Tibial nerve (tissue), 4 donors: ENCODE measurements at places on chromosomes 7 and 10.

- H3K4me3 ChIP-seq: no peak overlapping the region
- no peak for DNase-seq
- H3K27me3 ChIP-seq: no peaks in the 10 kb centered on the region
- no peaks in the 10 kb centered on the region for H3K36me3 ChIP-seq
- peaks cover 6% of the 10 kb centered on the region for H3K4me1 ChIP-seq
These were observed 33.8 kb upstream of the CUX1 start for GRCh38 chr7:101783381-101784181.

GRCh38 chr7:90988516-90988915, 275.7 kb upstream of the FZD1 start:
- DNase-seq: no peak
- no peaks in the 10 kb centered on the region for H3K27me3 ChIP-seq
- no peaks in the 10 kb centered on the region for H3K4me1 ChIP-seq
- no peak overlapping the region for H3K4me3 ChIP-seq

DNA sequence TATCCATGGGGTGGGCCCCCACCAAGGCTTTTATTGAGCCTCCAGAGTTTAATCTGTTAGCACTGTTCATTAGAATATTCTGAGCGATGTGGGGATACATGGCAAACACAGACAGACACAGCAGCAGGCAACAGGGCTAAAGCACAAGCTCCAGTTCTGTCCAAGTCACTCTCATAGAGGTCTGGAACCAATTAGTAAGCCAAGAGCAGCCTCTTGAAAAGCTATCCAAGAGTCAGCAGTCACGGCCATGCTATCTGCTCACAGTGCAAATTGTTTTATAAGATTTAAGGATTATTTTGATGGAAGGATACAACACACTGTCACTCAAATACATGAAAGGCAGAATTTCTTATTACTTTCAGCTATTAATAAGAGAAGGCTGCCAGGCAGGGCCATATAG, 86.4 kb upstream of the DGKB start:
- DNase-seq: no peak
- H3K36me3 ChIP-seq: no peaks in the 10 kb centered on the region
- H3K4me1 ChIP-seq: no peaks in the 10 kb centered on the region
- no peak overlapping the region for H3K4me3 ChIP-seq
- no peaks in the 10 kb centered on the region for H3K27me3 ChIP-seq

GRCh38 chr10:63760034-63760707, 239.0 kb downstream of the REEP3 start:
- no peaks in the 10 kb centered on the region for H3K4me1 ChIP-seq
- H3K4me3 ChIP-seq: no peak overlapping the region
- no peak for DNase-seq
- H3K27ac ChIP-seq: no peak overlapping the region

DNA sequence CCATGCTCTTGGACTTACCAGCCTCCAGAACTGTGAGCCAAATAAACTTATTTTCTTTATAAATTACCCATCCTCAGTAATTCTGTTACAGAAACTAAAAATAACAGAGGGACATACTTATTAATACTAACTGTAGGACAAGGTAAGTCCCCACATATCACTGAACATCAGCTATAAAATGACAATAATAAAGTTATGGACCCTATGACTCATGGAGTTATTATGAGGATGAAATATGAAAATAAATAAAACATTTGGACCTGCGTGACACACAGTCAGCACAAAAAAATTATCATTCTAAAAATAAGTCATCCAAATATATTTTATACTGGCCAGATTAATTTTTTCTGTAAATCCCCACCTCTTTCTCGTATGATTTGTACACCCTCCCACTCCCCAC, 34.9 kb upstream of the ELAPOR2 start:
- no peak overlapping the region for H3K27ac ChIP-seq
- H3K27me3 ChIP-seq: no peaks in the 10 kb centered on the region
- no peak for DNase-seq
- H3K4me3 ChIP-seq: no peak overlapping the region
- no peaks in the 10 kb centered on the region for H3K36me3 ChIP-seq

DNA sequence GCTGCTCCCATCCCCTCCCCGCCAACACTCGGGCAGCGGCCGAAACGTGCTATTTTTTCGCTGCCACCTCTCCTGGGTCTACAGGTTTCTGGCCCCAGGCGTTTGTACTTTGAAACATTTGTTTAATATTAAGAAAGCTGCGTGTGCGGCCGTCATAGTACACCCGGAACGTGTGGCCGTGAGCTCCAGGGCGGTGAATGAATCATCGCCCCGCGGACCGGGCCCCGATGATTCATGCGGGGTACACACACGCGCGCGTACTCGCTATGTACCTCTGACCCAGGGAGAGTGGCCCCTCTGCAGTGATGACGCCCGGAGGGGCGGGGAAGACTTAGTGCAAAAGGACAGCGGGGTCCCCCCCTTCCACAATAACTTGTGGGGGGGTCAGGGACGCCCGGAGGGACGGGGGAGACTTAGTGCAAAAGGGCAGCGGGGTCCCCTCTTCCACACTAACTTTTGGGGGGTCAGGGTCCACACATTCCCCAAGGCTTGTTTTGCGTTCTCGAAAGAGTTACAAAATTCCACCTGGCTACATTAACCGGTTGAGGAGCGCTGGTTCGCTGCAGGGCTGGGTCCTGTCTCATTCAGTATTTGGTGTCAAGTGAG, 56.5 kb upstream of the PCGF5 start:
- peak overlapping the region; percentile 92 for H3K4me3 ChIP-seq
- H3K4me1 ChIP-seq: no peaks in the 10 kb centered on the region
- peak; percentile 55 for DNase-seq
- no peaks in the 10 kb centered on the region for H3K36me3 ChIP-seq
